Activated CD8-positive, alpha-beta memory T cell treated with anti-CD3 and anti-CD28 coated beads for 4 hours (primary cell): ENCODE measurements at places on chromosomes 1 and 21.

DNA sequence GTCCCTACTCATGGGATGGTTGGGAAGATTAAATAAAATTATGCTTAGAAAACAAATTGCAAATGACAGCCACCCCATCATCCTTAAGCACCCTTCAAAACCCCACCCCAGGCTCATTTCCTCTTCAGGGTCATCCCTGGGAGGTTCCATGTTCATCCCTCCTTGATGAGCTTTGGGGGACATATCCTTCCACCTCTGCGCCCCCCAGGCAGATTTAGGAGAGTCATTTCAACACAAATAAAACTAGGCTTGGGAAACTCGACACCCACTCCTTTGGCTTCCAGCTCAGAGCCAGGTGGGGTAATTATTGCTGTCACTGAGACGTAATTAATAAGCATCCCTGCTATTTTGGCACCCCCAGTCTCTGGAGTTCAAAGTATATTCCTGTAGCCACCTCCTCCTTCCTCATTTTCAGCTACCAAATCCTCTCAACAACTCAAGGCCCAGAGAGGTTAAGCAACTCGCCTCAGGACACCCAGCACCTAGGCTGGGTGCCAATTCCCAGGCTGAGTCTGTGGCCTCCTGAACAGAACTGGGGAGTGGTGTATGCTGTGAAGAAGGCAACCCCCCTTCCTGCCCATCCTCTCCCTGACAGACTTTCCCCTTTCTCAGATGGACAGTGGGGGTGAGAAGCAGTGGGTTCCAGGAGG, 595 bp downstream of the CRYBG2 start:
- no peak for DNase-seq

GRCh38 chr1:119782631-119783325, 14.1 kb upstream of the HMGCS2 start:
- no peak for DNase-seq

DNA sequence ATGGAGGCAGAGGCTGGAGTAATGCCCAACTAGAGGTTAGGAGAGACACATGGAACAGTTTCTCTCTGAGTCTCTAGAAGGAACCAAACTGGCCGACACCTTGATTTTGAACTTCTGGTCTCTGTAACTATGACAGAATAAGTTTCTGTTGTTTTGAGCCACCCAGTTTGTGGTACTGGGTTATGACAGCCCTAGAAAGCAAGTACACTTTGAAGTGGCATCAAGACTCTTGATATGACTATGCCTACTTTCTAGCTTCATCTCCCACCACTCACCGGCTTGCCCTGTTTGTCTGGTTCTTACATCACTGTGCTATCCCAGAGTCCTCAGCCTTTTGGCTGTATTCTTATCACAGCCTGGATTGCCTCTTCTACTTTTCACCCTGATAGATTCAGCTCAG, 230.3 kb upstream of the USP24 start:
- no peak for DNase-seq

DNA sequence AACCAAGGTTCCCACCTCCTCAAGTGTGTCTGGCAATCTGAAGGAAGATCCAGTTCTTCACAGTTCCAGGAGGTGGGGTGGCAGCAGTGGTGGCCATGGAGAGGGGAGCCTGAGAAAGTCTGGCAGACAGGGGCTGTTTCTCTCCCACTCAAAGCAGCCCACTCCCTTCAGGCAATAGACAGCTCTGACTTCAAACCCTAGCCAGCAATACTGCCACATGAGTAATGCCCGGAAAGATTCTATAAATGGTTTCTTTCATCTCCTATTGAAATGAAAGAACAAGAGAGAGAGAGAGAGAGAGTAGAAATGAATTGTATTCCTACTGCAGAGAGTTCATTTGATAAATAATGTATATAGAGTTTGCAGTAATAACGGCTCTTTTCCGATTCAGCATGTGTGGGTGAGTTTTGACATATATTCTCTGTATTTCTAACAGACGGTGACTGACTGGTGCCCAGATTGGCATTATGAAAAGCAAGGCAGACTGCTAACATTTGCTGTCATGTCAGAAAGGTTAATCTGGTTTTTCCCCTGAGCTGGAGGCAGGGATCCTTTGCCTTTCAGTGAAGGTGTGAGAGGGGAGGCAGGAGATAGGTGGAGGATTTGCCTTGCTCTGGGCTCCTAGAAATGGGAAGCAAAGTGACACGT, 267.1 kb upstream of the KIAA0040 start:
- DNase-seq, result no peak
